Activated naive CD4-positive, alpha-beta T cell treated with anti-CD3 and anti-CD28 coated beads, Interleukin-2, amount 10 ng/mL, durations not matched to agents 5 hours and 36 hours (primary cell): ENCODE measurements at places on chromosomes 12 and 14. TPM values are rescaled to one million over a fixed set of nuclear protein-coding genes. Genes with fewer than 3 reads are reported as not detected.

Gene APAF1
- total RNA-seq: 31.1 TPM

Gene CFAP251
- 1.6 TPM for total RNA-seq

Gene DBX2
- total RNA-seq: not detected

Gene TMTC1
- not detected for total RNA-seq

Gene FAR2
- total RNA-seq: 21.0 TPM
